ENCODE measurements at places on chromosomes 11 and 22.

DNA sequence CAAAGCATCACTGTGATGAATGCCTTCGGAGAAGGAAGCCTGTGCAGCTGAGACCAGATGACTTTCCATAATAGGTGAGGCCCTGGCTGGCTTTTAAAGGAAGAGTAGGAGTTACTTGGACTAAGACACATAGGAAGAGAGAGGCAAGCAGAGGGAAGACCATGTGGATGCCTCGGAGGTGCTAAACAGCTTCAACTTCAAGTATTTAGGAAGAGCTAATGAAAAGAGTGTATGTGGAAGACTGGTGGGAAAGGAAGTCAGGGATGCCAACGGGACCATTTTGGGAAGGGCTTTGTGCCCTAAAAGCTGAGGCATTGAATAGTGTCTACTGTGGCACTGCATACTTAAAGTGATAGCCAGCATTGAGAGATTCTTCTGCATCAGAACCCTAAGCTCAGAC, 69.3 kb upstream of the OPCML start:
- no peak for DNase-seq

GRCh38 chr11:58578136-58578634, 678 bp upstream of the ZFP91 start:
- DNase-seq, result peak; percentile 49

DNA sequence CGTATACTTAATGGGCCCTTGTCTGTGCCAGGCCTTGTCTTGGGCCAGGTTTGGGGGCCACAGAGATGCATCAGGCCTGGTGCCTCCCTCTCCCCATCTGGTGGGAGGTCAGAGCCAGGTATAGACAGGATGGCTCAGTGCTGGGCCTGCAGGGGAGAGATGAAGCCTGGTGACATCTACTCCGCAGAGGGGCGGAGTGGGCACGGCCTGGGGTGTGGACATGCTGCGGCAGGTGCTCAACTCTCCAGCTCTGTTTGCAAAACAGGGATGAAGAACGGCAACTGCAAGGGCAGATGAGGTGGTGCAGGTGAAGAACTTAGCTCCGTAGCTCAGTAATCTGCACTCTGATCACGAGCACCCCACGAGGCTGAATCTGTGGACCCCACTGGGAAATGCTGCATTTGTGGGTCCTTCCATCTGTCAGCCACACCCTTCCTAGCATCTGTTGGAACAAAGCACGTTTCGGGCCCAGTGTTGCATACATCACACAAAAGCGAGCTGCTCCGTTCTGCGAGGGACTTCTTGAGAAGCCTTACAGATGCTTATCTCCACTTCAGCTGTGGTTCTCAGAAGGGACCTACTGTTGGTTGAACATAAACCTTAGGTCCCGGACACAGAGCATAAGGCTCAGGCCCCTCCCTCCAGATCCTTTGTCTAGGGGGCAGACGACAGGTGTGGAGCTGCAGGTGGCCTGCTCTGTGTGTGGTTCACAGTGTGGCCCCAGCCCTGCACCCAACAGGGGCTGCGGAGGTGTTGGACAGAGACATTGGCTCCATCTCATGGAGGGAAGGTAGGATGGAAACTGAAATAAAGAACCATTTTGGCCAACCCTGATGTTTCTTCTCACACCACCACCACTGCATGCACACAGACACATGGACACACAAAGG, 78.3 kb downstream of the LRRC32 start:
- no peak for DNase-seq

GRCh38 chr11:96019810-96020747, 96.2 kb upstream of the MTMR2 start:
- DNase-seq, result no peak

GRCh38 chr11:71173709-71174108, 78.7 kb downstream of the SHANK2 start:
- no peak for DNase-seq

GRCh38 chr11:22878604-22879003, 18.3 kb upstream of the CCDC179 start:
- no peak for DNase-seq

- DNase-seq, result no peak
These were observed 7.8 kb upstream of the ZC3H12C start for GRCh38 chr11:110085255-110085838.

- no peak for DNase-seq
These were observed 21.4 kb downstream of the UVRAG start for GRCh38 chr11:75836417-75836816.

GRCh38 chr11:62295504-62295903, 3.4 kb downstream of the SCGB1D4 start:
- DNase-seq, result no peak

- DNase-seq, result no peak
These were observed 181.0 kb downstream of the GRIA4 start for GRCh38 chr11:105790840-105791239.

- DNase-seq, result no peak
These were observed 12.6 kb upstream of the TFIP11 start for GRCh38 chr22:26524870-26525269.

DNA sequence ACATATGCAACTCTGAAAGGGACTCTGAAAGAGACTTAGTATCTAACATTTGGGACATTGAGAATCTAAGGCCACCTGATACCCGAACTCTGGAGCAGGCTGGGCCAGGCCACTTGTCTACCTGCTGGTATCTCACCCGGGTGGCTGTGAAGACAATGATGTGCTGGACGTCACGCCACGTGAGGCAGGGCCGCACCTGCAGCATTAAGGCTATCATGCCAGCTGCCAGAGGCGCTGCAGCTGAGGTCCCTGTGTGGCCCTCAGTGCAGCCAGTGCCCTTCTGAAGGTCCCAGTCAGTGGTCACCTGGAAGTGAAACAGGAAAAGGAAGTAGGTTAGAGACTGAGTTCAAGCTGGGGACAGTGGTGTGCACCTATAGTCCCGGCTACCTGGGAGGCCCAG, 12.4 kb downstream of the PCSK7 start:
- DNase-seq, result no peak

DNA sequence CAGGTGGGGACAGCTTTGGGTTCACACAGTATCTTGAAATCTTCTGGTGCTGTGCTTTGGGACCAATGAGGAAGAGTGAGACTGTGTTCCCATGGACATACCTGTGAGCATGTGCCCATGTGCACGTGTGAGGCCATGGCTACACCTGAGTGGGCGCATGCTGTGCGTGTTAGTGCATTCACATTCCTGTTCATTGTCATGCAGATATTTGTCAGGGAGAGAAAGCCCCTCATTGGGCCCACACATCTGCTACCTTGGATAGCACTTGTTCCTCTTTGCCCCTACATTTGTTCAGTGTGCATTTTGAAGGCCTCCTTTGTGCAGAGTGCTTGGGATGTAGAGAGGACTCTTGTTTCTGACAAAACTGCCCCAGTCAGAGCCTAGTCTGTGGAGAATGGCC, 154.3 kb upstream of the E2F8 start:
- DNase-seq, result no peak

DNA sequence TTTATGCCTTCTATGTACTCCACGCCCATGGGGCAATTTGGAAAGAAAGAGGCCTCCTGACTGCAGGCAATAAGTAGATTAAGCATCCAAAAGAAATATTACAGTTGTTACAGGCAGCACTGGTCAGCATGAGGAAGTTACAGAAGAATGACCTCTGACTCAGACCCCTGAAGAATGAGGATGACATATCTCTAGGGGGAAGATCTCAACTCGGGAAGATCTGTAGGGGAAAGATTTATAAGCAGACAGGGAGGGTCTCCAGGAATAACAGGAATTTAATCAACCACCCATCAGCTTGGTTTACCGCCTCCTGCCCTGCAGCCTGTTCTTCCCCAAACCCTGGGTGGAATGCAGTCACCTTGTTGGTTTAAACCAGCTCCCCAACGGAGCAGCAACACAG, 58.0 kb downstream of the RCN1 start:
- no peak for DNase-seq

- no peak for DNase-seq
These were observed 17.9 kb upstream of the TRMU start for GRCh38 chr22:46317646-46318045.

DNA sequence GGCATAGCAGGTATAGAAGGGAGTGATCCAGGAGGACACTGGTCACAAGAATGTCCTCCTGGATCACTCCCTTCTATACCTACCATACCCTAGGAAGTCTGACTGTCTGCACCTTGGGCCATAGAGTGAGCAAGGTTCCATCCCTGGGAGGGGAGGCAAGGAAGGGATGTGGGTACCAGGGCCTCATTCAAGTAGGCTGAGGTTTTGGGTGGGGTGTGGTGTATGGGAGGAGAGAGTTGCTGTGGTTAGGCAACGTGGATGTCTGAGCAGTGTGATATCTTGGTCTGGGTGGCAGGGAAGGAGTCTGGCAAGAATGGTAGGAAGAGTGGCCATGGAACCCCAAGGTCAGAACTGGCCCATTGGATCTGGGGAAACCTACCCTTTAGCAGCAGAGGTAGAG, 13.2 kb downstream of the PPFIBP2 start:
- DNase-seq, result no peak

GRCh38 chr11:127338380-127339259, 338.1 kb upstream of the KIRREL3 start:
- no peak for DNase-seq
